ENCODE measurements at places on chromosomes 4 and X.

- H3K27ac ChIP-seq, result no peak overlapping the region
- H3K27me3 ChIP-seq, result no peaks in the 10 kb centered on the region
- no peak overlapping the region for H3K4me3 ChIP-seq
- H3K36me3 ChIP-seq, result no peaks in the 10 kb centered on the region
- no peak for DNase-seq
- H3K4me1 ChIP-seq, result peaks cover 2% of the 10 kb centered on the region
These were observed 29.0 kb downstream of the CD99L2 start for GRCh38 chrX:150869450-150869849.

- no peak overlapping the region for H3K27ac ChIP-seq
- H3K4me1 ChIP-seq, result peaks cover 9% of the 10 kb centered on the region
- DNase-seq, result no peak
- no peak overlapping the region for H3K4me3 ChIP-seq
These were observed 327.4 kb downstream of the PPP3CA start for GRCh38 chr4:101019941-101020401.

- DNase-seq, result no peak
- no peaks in the 10 kb centered on the region for H3K27me3 ChIP-seq
- H3K27ac ChIP-seq, result no peak overlapping the region
- H3K4me1 ChIP-seq, result no peaks in the 10 kb centered on the region
- no peaks in the 10 kb centered on the region for H3K36me3 ChIP-seq
- no peak overlapping the region for H3K4me3 ChIP-seq
These were observed 1.7 kb downstream of the PLAC8 start for GRCh38 chr4:83112678-83113428.

- no peaks in the 10 kb centered on the region for H3K4me1 ChIP-seq
- H3K27ac ChIP-seq, result no peak overlapping the region
- H3K4me3 ChIP-seq, result no peak overlapping the region
- DNase-seq, result no peak
These were observed 51.1 kb downstream of the SCML1 start for GRCh38 chrX:17788439-17788838.

GRCh38 chr4:128653527-128654444, 155.7 kb upstream of the JADE1 start:
- peaks cover 22% of the 10 kb centered on the region for H3K4me1 ChIP-seq
- no peak for DNase-seq

- H3K4me3 ChIP-seq, result no peak overlapping the region
- no peaks in the 10 kb centered on the region for H3K27me3 ChIP-seq
- no peaks in the 10 kb centered on the region for H3K4me1 ChIP-seq
- no peaks in the 10 kb centered on the region for H3K36me3 ChIP-seq
- no peak overlapping the region for H3K27ac ChIP-seq
These were observed 199.7 kb downstream of the CRLF2 start for GRCh38 chrX:1012678-1013300.

DNA sequence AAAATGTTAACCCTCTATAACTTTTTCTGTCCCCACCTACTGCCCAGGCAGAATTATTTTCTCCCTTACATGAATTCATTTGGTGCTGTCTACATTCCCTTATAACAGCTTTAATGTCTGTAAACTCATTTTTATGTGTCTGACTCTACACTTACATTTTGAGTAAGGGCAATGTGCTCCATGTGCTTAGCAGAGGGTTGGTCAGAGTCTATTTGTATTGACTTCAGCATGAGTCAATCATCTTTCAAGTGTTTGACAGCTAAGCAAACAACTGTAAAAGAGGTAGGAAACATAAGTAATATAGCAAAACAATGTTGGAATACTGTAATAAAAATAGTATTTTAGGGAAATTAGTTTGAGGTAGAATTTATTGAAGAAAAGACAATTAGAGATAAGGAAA, 6.3 kb downstream of the IL15 start:
- H3K36me3 ChIP-seq, result no peaks in the 10 kb centered on the region
- H3K27me3 ChIP-seq, result no peaks in the 10 kb centered on the region
- H3K27ac ChIP-seq, result no peak overlapping the region
- no peak overlapping the region for H3K4me3 ChIP-seq
- H3K4me1 ChIP-seq, result no peaks in the 10 kb centered on the region

Data from ascending aorta (tissue), 2 donors.